Frontal cortex (tissue), 4 donors: ENCODE measurements at places on chromosomes 12 and 14. TPM values are rescaled to one million over a fixed set of nuclear protein-coding genes. Genes with fewer than 3 reads are reported as not detected.

The CD69 gene
- total RNA-seq, result not detected

The PZP gene
- total RNA-seq, result under 0.01 TPM

The PTCSC3 gene
- not detected for total RNA-seq

- DNase-seq, result no peak
Observed at GRCh38 chr12:79420146-79420618, 270.6 kb downstream of the PAWR start.
